ENCODE measurements at places on chromosomes 11 and 22.

DNA sequence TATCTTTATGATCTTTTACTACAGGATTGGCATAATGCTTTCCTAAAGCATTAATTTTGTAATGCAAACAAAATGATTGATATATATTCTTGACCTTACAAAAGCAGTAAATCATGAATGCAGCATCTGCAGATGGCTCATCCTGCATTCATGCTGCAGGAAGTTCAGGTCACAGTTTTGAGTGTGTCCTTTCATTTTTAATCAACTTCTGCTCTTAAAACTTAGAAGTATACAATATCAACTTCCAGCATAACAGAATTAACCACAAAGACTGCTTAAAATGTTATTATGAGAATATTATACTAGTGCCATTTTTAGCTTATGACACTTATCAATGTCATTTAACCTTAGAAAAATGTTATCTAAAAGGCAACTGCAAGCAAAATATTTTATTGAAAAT lies 54.0 kb downstream of the SLC36A4 start:
- DNase-seq: no peak

- no peak for DNase-seq
Observed at GRCh38 chr11:132402071-132402684, 1031.8 kb downstream of the NTM start.

- no peak for DNase-seq
Observed at GRCh38 chr11:120766318-120766717, 254.8 kb downstream of the GRIK4 start.

DNA sequence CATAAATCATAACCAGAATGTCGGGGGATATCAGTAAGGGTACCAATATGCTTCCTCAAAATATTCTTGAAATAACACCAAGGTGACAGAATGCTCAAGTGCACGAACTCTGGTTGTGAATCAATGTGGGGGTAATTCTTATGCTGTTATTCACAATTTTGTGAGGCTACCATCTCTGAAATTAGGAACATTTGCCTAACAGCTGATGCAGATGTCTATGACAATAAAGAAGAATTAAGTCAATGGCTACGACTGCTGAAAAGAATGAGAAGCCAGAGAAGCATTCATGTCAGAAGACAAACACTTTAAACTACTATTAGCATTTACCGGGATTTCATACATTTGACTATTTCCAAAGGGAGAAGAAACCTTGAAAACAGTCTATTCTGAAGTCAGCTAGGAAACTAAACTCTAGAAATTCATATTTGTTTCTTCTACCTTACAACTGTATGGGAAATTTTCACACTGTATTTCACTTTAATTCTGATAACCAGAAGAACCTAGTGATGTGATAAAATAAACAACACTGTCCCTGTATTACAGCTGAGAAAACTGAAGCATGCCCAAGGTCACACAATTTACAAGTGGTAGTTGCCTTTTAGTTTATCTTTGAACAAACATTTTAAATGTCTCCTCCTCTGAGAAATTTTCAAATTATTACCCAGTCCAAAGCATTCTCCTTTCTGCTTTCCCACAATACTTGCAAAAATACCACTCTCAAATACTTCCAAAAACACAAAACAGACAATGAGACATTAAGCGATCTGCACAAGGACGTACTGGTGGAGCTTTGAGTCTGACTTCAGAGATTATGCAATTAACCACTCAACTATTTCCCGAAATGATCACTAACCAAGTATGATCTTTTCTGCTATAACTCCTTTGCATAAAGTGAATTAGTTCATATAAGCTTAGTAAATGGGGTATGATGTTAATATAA lies 18.0 kb upstream of the ARHGAP32 start:
- DNase-seq: no peak

GRCh38 chr11:1502954-1503707 lies 16.6 kb upstream of the MOB2 start:
- DNase-seq: no peak

DNA sequence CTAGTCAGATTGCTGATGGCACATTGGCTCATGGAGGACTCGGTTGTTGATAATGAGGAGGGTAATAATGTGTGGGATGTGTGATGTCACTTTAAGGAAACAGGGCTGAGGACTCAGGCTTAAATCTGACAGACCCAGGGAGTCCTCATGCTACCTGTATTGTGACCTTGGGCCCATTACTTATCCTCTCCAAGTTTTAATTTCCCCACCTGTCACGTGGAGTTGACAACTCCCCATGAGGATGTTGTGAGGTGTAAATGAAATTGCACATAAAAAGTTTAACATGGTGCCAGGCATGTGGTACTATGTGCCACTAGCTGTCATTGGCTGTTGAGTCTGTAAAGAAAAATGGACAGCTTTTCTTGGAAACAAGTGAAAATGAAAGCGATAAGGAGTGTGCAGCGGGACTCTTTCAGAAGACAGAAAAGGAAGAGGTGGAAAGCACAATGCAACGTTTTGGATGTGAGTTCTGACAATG lies 15.3 kb downstream of the IL10RA start:
- DNase-seq: no peak

All from T47D (cell line).